ENCODE measurements at places on chromosomes 5 and 9.

- DNase-seq = no peak
These were observed 145.0 kb downstream of the SLC12A2 start for GRCh38 chr5:128228521-128228920.

DNA sequence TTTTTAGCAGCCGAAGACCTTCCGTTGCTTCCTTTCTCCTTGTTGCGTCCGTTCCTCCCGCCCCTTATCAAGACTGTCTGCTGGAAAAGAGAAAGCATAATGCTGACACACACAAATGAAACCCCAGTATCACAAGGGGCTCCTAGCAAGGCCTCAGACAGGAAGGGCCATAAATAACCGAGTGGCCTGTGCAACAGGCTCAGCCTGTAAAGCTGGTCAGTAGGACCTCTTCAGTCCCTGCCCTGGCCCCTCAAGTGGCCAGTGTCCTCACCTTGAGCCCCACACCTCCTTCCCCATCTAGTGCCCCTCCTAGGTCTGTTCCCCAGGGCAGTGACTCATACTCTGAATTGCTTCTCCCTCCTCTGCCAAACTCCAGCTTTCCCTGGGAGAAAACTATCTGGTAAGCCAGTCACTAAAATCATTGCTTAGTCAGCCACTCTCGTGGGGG is 174.6 kb upstream of the IL12B start:
- DNase-seq = no peak

- no peak for DNase-seq
These were observed 26.9 kb upstream of the CEP120 start for GRCh38 chr5:123450114-123450513.

DNA sequence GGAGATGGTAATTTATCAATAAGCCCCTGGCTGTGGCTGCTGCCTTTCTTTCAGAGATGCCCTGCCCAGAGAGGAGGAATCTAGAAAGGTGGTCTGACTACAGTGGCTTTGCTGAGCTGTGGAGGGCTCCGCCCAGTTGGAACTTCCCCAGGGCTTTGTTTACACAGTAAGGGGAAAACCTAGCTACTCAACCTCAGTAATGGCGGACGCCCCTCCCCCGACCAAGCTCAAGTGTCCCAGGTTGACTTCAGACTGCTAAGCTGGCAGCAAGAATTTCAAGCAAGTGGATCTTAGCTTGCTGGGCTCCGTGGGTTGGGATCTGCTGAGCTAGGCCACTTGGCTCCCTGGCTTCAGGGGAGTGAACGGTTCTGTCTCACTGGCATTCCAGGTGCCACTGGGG is 865.4 kb upstream of the ACO1 start:
- DNase-seq = no peak

GRCh38 chr5:95876782-95877181 is 54.3 kb upstream of the GLRX start:
- DNase-seq = no peak
